ENCODE measurements at places on chromosomes 12 and 14.
A peak's percentile ranks its signal among the peaks of the same experiment; 100 is the strongest.

DNA sequence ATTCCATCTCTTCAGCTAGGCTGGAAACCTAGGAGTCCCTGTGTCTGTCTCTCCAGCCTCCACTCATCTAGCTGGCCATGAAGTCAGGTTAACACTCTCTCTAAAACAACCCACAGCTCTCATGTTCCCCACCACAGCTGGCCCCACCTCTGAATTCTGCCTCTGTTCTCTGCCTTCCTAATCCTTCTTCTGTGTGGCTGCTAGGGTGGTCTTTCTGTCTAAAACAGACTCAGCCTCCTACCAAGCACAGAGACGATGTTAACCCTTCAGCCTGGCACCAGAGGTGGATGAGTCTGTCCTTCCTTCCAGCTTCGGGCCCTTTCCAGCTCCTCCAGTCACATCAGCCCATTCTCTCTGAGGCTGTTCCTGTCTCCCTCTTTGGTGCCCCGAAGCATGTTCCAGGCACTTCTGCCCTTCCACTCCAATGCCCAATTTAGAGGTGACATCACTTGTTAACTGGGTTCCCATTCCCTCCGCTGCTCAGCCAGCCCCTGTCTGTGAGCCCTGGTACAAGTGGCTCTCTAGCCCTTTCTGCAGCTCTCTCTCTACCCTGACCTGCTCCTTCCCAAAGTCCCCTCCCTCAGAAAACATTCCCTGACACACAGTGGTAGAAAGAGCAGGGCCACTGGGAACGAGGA lies 9.1 kb downstream of the FIGNL2 start:
- DNase-seq: no peak

DNA sequence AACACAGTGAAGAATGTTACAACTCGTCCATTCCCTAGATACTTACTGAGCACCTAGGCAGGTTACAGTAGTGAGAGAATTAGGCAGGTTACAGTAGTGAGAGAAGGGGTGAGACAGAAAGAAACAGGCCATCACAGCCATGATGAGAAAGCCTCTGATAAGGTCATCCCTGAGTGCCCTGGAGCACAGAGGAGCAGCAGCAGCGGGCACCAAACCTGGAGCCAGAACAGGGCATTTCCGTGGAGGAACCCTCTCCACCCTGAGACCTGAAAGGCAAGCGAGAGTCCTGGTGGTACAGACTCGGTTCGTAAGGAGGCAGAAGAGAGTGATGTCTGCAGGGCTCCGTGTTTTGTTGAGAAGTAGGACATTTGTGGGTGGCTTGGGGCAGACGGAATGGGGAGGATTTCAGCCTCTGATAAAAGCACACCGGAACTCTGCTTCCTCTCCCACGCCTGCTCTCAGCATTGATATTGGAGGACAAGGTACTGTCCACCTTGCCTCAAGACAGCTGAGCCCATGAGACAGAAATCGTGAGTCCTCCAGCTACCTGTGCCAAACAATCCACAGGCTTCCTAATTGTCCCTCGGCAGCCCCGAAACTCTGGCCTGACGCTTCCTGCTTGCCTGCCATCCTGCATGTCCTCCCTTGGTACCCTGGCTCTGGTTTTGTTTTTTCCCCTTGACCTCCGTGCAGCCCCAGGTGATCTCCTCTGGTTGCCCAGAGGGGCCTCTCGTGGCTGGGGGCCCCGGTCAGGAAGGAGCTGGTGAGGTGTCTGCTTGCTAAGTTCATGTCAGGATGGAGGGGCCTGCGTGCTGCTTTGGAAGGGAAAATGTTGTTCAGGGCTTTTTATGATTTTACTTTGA lies 136.1 kb downstream of the GCH1 start:
- DNase-seq: no peak

GRCh38 chr12:107580750-107581618 lies 104.6 kb upstream of the PWP1 start:
- DNase-seq: no peak

DNA sequence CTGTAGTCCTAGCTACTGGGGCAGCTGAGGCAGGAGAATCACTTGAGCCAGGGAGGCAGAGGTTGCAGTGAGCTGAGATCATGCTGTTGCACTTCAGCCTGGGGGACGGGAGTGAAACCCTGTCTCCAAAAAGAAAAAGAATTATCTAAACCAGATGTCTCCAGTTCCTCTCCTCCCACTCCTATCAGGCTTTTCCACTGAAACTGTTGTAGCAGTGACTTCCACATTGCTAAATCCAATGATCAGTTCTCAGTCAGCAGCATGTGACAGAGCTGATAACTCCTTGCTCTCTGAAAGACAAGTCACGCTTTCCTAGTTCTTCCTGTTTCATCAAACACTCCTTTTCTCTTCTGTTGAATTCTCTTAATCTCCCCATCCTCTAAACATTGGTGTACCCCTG lies 8.6 kb downstream of the SLC38A6 start:
- no peak for DNase-seq

DNA sequence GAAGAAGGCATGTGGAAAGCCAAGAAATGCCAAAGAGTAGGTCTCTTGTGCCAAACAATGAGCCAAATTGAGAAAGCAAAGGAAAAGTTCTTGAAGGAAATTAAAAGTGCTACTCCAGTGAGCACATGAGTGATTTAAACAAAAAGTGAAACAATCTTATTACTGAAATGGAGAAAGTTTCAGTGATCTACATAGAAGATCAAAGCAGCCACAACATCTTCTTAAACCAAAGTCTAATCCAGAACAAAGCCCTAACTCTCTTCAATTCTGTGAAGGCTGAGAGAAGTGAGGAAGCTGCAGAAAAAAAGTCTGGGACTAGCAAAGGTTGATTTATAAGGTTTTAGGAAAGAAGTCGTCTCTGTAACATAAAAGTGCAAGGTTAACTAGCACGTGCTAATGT lies 259.6 kb downstream of the FLRT2 start:
- DNase-seq: no peak

DNA sequence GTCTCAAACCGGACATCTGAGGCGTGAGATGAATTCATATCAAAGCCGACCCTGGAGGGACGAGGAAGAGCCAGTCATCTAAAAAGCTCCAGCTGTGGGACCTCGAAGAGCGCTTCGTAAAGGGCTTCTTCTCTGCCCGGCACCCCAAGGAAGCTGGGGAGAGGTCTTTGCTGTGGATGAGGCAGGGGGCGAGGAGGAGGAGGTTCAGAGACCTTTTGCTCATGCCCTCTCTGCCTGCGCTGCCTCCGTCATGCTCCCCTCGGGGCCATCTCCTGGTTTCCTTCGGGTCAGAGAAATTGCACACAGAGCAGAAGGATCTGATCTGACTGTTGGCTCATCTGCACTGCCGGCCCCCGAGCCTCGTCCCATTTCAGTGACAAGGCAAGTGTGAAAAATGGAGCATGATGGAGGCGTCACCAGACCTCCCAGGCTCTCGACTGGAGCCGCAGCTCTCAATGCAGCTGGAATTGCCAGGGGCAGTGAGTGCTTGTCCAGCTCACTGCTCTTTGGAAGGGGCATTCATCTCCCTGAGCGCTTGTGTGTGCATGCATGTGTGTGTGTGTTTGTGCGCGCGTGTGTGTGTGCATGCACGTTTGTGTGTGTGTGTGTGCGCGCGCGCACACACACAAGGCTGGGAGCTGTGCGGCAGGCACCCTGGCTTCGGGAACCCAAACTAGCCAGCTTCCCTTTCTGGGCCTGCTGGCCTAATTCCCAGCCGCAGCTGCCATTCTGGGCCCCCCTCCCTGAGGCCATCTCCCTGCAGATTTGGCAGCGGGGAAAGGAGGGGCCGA lies 9.2 kb downstream of the CABP1 start:
- peak; percentile 18 for DNase-seq

Data from HL-60 (cell line).